Lung (tissue), 17 donors: ENCODE measurements at places on chromosomes 11 and 22. TPM values are rescaled to one million over a fixed set of nuclear protein-coding genes. Genes with fewer than 3 reads are reported as not detected.

RAG2 gene
- not detected for polyA plus RNA-seq

INS gene
- polyA plus RNA-seq, result 3.3 TPM

DNA sequence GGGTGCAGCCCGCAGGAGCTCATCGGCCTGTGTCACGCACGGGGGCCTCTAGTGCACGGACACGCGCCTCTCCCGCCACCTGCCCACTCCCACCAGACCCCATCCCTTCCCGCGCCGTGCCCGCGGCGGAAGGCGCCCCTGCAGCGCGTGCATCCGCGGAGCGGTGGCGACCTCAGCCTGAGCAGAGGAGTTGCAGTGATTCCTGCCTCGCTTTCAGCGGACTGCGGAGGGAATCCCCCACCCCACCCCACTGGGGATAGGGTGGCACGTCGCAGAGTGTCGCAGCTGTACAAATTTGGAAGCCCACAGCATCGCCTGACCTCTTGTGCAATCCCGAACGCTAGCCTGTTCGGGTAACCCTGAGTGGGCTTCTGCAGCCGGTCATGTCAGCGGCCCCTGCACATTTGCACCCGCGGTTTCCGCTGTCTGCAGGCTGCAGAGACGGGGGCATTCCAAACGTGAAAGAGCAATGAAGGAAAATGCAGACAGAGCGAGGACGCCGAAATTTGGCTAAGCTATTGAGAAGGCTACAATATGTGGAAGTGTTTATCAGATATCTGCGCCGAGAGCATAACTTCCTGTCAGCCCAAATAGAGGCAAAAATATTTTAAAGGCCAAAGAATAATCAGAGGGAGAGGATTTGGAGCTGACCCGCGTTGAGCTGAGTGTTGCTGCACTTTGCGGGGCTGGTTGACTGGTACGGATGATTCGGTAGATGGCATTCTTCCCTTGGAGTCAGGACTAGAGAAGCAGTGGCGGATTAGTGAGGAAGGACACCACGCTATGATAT is 617 bp upstream of the ARHGAP20 start:
- peak; percentile 92 for DNase-seq

DNA sequence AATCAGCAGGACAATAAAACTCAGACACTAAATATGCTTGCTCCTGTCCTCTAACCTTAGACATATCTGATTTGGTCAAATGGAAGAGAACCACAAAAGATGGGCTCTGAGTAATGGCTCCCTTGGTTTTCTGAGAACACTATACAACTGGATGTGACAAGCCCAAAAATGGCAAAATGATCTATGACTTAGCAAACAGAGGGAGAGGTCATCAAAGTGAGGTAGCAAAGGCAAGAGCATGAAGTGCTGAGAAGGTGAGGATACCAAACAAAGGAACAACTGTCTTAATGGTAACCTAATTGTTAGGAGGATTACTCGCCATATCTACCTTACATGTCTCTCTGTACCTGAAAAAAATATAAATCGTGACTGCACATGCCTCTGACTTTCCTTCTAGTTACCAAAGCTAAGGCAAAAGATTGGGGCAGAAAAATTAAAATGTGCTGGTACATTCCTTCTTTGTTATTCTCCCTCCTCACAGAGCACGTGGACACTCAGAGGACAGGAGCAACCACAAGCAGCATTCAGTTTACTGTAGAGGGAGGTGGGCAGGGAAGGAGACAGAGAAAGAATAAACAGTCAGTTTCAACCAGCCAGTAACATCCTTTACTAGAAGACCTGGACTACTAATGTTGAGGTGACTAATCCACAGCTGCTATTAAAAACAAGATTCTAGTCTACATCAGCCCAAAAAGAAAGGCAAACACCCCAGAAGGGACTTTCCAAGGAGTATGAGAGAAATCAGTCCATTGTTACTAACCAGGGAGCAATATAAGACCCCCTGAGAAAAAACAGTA is 88.8 kb downstream of the AMBRA1 start:
- no peak for DNase-seq

DNA sequence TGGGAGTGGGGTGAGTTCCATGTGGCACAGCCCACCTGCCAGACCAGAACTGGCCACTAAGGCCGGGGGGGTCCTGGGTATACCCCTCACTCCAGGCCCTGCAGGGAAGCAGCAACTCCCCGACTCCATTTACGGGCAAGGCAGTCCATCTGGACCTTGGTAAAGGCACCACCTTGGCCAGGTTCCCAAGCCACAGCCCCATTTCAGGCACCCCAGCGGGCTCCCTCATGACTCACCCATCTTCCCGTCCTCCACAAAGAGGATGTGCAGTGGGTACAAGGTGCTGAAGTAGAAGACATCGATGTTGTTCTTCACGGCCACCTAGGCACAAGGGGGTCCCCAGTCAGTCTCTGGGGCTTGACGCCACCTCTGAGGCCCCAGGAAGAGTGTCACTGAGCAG is 15.7 kb upstream of the RASL10A start:
- no peak for DNase-seq

VPREB3 gene
- 1.4 TPM for polyA plus RNA-seq

DNA sequence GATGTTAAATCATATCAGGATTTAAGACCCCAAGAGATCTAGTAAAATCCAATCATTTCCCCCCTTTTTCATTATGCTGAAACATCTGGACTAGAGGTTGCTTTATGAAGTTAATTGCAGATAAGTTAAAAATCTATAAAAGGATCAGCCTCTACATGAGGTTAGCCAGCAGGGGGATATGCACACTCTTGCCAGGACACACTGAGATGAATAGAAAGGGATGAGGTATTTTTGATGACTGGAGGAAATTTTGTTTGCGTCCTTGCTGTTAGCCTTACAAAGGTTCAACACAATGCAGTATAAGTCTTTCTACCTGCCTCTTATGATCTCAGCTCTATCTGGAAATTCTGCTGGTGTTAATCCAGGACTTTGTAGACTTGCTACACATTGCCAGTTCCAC is 1034.3 kb downstream of the LRRC4C start:
- no peak for DNase-seq

DNA sequence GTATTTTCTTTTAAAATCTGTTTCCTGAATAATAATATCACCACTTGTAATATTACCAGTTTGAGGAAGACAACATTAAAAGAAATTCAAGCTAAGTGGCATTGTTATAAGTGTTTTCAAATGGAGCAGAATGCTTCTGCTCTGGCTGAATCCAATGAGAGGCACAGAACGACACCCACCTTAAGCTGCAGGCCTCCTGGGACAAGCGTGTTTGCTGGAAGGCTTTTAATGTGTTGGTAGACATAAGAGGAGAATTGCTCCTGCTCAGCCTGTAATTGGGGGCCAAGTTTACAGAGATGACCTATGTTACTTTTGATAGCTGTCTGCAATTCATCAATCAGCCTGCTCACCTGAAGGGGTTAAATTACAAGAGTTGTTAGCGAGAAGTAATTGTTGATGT is 242.2 kb downstream of the DCDC1 start:
- no peak for DNase-seq

OR5B21 gene
- polyA plus RNA-seq, result not detected

- no peak for DNase-seq
Measured at GRCh38 chr11:120995184-120995583, 28.7 kb upstream of the TBCEL start.

SLC17A6 gene
- not detected for polyA plus RNA-seq

DNA sequence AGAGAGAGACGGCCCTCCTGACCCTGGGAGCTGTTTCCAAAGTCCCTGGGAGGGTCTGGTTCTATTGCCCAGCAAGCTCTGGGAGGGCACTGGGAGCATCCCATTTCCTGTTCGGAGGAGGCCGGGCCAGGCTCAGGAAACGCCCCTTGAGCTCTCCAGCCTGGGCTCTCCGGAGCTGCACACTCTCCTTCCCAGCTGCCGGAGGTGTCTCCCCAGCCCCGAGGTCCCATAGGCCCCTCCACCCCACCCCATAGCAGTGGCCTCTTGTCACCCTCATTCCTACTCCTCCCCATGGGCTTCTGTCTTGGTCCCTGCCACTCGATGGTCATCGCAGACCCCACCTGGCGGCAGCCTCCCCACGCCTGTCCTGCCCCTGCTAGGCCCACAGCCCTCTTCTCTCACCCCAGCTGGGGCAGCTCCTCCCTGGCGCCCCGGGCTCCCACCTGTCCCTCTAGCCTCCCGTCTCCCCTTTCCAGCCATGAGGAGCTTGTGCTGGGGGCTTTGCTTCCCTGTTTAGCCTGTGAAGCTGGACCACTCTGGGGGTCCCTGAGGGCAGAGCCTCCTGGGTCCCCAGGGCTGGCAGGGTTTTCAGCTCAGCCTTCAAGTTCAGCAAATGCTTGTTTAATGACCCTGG is 2.8 kb downstream of the TSPAN32 start:
- peak; percentile 32 for DNase-seq

DNA sequence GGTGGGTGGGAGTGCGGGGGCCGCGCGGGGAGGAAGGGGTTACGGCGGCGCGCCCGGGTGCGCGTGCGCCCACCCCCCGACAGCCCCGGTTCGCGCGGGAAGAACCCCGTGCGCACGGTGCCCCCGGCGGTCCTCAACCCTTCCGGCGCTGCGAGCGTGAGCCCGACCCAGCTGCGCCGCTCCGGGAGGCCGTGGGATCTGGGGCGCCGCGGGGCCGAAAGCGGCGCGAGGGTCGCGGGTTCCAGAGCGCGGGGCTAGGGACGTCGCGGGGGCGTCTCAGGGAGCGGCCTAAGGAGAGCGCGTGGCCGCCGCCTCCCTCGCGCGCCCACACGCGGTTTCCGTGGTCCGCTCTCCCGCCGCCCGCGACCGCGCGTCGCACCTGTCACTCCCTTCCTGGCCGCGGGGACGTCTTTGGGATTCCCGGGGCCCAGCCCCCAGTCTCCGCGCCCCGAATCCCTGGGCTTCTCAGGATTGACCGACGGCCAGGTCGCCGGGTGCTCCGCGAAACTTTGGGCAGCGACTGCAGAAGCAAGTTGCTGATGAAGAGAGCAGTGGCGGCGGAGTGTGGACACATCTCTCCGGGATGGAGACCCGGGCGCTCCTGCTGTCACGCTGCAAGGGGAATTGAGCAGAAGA is 582 bp downstream of the SREBF2 start:
- peak; percentile 45 for DNase-seq

GDPD4 gene
- not detected for polyA plus RNA-seq

MYRF gene
- polyA plus RNA-seq, result 23.3 TPM

DNA sequence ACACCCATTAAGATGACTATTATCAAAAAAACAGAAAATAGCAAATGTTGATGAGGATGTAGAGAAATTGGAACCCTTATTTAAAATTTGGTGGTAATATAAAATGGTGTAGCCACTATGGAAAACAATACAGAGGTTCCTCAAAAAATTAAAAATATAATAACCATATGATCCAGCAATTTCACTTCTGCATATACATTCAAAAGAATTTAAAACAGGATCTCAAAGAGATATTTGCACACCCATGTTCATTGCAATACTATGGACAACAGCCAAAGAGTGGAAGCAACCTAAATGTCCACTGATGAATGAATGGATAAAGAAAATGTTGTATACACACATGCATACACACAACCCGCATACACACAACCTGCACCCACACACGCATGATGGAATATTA is 102.2 kb downstream of the FAM168A start:
- no peak for DNase-seq

DNA sequence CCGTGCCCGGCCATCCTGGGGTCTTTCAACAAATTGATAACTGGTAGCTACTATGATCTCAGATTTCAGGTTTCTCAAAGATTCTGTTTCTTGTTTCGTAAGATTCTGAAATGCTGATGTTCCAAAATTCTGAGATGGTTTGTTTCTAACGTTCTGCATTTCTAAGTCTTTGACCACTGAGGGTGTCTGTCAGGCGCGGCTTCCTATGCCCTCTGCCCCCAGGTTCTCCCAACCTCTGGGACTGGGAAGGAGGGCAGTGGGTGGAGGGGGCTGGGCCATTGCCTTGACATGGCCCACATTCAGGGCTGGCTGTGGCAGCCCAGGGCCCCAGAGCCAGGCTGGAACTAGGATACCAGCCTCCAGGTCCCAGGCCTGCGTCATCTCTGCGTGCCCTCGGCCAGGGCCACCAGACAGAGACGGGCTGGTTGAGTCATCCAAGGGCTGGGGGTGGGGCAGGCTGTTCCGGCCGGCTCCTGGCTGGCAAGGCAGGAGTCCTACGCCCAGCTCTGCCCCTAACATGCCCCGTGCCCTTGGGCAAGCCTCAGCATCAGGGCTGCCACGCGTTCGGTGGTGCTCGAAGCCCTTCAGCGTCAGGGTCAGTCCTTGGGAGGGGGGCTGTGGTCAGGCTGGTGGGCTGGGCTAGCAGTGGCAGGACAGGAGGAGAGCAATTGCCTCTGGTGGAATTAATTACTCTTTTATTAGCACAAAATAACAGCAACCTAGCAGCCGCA is 5.2 kb downstream of the TMEM134 start:
- DNase-seq, result no peak

- DNase-seq, result no peak
Measured at GRCh38 chr11:67304511-67305113, 1.3 kb downstream of the SSH3 start.

TSPAN18 gene
- polyA plus RNA-seq, result 8.3 TPM

DNA sequence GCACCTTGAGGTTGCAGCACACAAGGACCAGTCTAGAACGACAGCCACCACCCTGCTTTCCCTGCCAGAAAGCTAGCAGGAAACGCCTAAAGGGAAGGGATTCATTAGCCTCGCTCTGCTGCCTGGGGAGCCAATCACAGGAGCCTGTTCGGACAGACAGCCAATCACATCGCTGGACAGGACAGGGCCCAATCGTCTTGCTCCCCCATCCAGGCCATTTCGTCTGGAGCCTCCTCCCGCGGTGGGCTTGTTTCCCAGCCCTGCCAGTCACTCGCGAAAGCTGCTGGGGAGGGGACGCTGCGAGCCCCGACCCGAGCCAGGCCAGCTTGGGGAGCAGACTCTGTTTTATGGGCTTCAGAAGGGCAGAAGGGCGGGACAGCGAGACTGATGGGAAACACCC is 79.8 kb upstream of the NCAM1 start:
- peak; percentile 89 for DNase-seq

DNA sequence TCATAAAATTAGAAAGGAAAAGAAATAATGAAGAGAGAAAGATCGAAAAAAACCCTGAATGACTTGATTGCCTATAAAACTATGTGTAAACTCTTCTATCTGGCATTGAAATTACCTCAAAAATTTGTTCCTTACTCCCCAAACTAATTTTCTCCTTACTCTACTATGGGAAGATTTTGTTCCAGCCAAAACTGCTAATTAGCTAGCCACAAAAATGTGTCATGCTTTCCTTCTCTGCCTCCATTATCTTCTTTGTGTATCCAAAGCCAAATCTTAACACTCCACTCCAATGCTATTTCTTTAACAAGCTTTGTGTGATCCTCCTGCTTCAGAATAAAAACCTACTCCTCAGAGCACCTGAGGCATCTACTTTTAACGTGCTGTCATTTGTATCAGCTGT is 831.2 kb downstream of the METTL15 start:
- no peak for DNase-seq
